ENCODE measurements at places on chromosomes 6 and 20. TPM values are rescaled to one million over a fixed set of nuclear protein-coding genes. Genes with fewer than 3 reads are reported as not detected.

The CDH4 gene
- not detected for total RNA-seq

GRCh38 chr20:45316150-45317080 is 8.3 kb upstream of the MATN4 start:
- no peak for DNase-seq

DNA sequence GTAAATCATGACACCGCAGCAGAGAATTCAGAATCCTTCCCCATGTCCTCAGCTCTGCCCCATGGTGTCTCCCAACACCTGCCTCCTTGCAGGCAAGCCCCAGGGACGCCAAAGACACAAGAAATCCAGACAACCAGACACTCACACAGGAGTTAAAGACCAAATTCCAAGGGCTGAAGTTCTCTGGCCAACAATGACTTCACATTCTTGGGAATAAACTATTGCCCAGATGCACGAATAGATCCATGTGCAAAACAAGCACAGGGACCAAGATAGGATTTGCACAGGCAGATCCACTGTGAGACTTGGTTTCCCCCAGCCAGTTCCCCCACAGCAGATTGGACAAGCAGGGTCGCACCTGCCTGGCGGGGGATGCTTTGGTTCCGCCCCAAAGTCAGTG is 246.7 kb downstream of the SOD2 start:
- DNase-seq, result no peak

DNA sequence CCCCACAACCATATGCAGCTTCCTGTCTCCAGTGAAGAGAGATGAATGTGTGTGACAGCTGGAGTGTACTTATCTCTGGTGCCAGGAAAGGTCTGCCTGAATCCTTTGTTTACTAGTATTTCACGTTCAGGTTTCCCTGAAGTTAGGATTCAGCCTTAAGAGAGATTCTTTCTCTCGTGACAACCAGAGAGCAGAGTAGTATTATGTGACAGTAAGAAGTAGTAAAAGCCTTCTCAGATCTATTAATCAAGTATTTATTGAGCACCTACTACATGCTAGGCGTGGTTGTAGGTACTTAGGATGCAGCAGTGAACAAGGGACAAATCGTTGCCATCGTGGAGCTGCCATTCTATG is 949 bp downstream of the KIFC1 start:
- no peak for DNase-seq

DNA sequence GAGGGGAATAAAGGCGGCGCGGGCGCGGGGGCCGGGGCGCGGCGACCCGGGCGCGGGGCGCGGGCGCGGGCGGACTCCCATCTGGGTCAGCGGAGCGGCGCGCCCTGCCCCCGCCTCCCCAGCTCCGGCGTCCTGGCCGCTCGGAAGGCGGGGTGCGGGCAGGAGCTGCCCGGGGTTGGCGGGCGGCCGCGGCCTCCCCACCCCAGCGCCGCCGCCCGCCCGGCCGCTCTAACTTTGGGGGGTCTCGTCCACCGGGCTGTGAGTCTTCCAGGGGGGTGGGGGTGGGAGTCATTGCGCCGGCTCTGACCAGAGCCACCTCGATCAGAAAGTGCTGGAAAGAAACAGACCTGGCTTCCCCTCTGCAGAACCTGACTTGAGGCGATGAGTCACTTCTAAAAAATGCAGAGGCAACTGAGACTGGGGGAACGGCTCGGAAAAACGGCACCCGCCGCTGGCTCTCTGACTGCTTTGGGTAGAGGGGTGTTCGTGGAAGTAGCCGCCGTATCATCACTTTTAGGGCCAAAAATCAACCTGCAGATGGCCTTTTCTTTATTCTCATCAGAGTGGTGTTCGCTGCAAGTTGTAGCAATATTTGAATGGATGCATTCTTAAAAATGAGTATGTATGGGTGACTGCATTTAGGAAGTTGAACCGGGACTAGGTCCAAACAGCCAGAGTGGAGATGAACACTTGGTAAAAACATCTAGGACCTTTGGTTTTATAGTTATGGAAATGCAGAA is 667 bp downstream of the CAP2 start:
- no peak for DNase-seq

DNA sequence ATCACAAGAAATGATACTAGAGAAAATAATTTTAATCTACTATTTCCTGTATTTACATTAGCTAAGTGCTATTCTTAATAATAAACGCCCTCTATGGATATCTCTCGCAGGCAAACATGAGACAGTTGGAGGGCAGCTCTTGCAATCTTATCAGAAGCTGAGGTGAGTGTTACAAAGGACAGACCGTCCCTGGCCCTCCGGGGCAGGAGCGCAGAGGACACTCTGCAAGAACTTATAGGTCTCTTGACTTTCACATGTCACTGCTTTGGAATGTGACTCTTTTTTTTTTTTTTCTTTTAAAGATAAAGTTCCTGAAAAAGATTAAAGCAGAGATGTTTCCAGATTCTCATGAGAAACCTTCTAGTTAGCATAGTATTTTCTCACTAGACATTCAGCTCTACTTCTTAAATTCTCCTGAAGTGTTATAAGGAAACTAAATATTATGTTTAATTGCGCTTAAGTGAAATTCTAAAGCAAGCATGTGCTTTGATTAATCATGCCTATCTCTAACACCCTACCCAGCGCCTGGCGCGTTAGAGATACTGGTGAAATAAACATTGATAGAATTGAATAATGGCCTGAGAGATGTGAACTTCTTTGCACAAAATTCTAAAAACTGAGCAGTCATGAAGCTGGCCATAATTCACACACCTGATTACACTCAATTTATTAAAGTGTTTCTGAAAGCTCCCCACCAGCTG is 57.4 kb downstream of the SYTL3 start:
- no peak for DNase-seq

GRCh38 chr6:164048840-164049516 is 634.5 kb downstream of the QKI start:
- DNase-seq, result no peak
